Activated CD8-positive, alpha-beta memory T cell treated with anti-CD3 and anti-CD28 coated beads for 1 hour (primary cell): ENCODE measurements at places on chromosomes 12 and 14.

- DNase-seq, result no peak
These were observed 16.1 kb upstream of the TMEM106C start for GRCh38 chr12:47947341-47947740.

GRCh38 chr14:93042968-93043940 lies 72.5 kb downstream of the ITPK1 start:
- DNase-seq, result no peak

DNA sequence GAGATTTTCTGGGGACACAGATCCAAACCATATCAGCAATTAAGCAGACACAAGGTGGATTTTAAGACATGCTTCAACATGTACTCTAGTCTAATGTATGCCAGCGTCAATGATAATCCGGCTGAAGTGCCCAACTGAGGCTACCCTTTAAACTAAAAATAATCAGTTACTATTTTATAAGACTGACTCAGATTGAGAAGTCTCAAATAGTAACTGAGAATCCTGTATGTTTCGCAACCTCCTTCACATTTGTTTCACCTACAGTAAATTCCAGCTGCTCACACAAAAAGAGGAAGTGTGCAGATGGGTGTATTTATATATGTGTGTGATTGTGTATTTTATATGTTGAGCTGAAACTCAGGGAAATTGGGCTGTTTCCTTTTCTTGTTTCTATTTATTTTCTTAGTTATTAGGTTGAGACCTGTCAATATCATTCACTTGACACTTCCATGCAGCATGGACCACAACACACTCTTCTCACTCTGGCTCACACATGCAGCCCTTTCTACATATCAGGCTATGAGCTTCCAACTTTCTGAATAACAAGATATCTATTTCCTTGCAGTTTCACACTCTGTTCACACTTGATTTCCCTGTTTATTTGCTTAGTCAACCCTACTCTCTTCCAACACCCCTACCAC lies 1224.9 kb upstream of the TMEM132C start:
- DNase-seq, result no peak

- no peak for DNase-seq
These were observed 2.5 kb downstream of the PTGDR start for GRCh38 chr14:52269982-52270381.

DNA sequence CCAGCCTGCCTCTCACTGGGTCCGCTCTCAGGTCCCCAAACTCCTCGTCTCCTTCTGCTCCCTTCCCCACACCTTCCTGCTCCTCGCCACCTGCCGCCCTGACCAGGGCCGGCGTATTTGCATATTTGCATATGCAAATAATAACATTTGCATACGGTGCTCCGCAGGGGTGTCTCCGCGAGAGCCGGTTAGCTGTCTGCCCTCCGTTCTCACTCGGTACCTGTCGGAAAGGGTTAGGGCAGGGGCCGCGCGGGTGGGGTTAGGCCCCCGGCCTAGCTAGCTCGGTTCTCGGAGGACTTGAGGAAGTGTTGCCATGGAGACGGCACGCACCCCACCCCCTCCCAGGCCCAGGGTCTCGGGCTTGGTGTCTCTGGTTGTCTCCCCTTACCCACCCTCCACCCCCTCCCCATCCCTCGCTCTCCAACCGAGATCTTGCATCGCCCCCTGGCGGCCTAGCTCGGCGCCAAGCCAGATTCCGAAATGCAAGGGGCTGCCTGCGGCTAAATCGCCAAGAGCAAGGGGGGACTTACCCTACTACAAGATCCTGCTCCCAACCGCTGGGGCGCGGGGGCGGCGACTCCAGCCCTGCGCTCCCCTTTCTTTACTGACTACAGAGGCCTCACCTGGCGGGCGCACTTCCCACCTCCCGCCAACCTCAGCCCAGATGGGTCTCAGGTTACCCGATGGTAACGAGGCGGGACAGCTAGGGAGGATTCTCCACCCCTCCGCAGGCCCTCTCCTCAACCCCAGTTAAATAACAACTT lies 8.1 kb downstream of the STAC3 start:
- DNase-seq, result peak; percentile 47
